RPMI7951 (cell line): ENCODE measurements at places on chromosomes 16 and 17. TPM values are rescaled to one million over a fixed set of nuclear protein-coding genes. Genes with fewer than 3 reads are reported as not detected.
A peak's percentile ranks its signal among the peaks of the same experiment; 100 is the strongest.

DNA sequence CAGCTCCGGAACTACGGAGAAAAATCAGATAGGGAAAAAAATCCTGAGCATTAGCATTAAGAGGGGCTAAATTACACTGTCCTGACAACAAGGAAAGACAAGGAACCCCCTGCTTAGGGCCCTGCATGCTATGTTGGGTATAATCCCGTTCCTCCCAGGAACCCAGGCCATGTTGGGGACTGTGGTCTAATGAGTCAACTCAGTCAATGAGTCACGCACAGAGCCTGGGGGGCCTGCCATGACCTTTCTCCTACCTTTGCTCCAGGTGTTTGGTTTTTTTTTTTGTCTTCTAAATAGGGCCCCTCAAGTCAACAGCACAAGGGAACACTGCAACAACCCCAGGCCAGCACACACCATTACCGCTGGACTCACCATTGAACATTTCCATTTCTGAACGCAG, 8.9 kb upstream of the ZNF200 start:
- peak; percentile 72 for DNase-seq

- no peak for DNase-seq
Measured at GRCh38 chr17:66547151-66547865, 244.9 kb downstream of the PRKCA start.

- no peak for DNase-seq
Measured at GRCh38 chr16:85909932-85910853, 11.2 kb downstream of the IRF8 start.

CCL8 gene
- not detected in 2 replicates for total RNA-seq

FOXN1 gene
- total RNA-seq = not detected in 2 replicates
